ENCODE measurements at places on chromosomes 2 and 18.

- DNase-seq = no peak
Measured at GRCh38 chr2:208057108-208057507, 31.8 kb upstream of the PLEKHM3 start.

- no peak for DNase-seq
Measured at GRCh38 chr2:127607399-127607908, 38.5 kb upstream of the GPR17 start.

- DNase-seq = peak; percentile 19
Measured at GRCh38 chr2:111905990-111906735, 7.8 kb downstream of the MERTK start.

- DNase-seq = no peak
Measured at GRCh38 chr2:113136828-113137775, 9.7 kb downstream of the IL1RN start.

GRCh38 chr2:23211987-23212583, 172.9 kb upstream of the KLHL29 start:
- no peak for DNase-seq

DNA sequence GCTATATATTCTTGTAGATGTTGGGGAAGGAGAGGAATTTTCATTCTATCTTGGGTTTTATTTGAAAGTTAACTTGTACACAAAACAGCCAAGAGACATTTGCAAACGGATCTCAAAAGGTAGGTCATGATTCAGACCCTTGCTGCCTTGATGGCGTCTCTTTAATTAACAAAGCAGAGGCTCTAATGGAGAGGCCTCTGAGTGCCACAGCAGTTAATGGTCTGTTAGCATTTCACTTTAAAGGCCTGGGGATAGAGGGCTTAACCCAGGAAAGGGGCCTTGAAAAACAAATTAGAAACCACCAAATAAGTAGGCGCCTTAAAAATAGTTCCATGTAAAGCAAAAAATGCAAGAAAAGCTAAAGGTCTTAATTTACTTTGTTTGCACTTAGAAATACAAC, 836.9 kb upstream of the CELF4 start:
- no peak for DNase-seq

- DNase-seq = no peak
Measured at GRCh38 chr18:60311676-60312360, 60.8 kb downstream of the MC4R start.

- DNase-seq = no peak
Measured at GRCh38 chr2:240786871-240787311, 33.1 kb downstream of the KIF1A start.

GRCh38 chr18:36464126-36464651, 166.7 kb downstream of the FHOD3 start:
- DNase-seq = no peak

GRCh38 chr2:10348891-10349290, 46.2 kb downstream of the HPCAL1 start:
- no peak for DNase-seq

DNA sequence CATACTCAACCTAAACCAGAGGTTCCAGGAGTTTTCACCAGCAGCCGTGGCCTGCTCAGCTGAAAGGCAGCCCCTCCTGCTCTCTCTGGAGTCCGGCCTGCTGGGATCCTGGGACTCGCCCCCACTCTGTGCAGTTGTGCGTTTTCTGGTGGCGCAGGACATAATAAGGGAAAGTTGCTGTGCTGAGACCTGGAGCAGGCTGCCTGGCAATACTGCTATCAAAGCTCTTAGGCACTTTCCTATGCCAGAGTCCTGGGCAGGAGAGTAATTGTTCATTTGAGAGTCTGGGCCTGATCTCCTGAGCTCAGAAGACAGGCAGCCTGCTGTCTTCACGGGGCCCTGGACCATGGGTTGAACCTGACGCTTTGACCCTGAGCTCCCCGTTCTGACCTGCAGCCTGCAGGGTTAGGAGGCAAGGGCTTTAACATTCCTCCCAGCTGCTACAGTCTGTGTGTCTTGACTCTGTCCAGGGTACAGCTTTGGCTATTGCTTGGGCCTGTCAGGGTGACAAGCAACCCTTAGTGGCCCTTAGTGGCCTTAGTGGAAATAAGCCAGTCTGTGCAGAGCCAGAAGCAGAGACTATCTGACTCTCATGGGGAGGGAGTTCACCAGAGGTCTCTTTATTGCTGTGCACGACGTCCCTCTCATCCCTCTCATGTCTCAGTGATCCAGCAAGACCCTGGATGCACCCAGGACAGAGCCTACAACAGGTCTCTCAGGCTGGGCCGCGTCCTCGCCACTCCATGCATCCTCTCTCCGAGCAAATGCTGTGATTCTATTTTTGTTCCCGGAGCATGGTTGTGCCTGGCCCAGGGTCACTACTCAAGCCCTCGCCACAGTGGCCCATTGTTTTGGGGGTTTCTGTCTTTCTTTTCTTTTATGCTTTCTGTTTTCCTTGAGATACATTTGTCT, 60.6 kb downstream of the ACKR3 start:
- DNase-seq = no peak

GRCh38 chr2:177028296-177028695, 184.3 kb upstream of the HNRNPA3 start:
- no peak for DNase-seq

All from T-helper 2 cell (primary cell).